ENCODE measurements at places on chromosomes 5 and 9.
A peak's percentile ranks its signal among the peaks of the same experiment; 100 is the strongest.

GRCh38 chr5:155004138-155004744 lies 9.3 kb upstream of the KIF4B start:
- DNase-seq, result no peak

DNA sequence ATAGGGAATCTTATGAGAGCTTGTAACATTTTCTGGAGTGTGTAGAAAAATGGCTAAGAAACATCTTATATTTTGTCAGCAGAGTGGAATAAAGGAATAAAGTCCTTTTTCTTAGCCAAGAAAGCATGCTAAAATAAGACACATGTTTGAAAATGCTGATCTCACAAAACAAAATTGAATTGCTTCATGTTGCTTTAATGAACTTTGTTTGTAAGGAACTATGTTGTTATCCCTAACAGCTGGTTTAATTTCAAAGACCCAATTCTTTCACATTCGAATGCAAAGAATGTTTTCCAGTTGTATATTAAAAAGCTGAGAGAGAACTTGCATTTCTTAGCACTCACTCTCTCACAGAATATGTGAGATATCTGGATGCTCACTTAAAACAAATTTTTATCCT lies 107.6 kb downstream of the MUSK start:
- no peak for DNase-seq

DNA sequence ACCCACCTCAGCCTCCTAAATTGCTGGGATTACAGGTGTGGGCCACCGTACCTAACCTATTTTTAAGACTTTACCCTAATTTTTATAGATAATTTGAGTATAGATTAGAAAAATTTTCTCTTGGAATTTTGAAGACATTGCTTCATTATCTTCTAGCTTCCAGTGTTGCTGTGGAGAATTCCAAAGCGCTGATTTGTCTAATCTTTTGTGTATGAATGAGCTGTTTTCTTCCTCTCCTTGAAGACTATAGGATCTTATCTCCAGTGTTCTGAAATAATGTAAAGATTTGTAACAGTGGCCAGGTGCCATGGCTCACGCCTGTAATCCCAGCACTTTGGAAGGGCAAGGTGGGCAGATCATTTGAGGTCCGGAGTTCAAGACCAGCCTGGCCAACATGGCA lies 5.7 kb upstream of the SNX24 start:
- DNase-seq, result no peak

- DNase-seq, result no peak
These were observed 35.3 kb downstream of the EQTN start for GRCh38 chr9:27261517-27262211.

DNA sequence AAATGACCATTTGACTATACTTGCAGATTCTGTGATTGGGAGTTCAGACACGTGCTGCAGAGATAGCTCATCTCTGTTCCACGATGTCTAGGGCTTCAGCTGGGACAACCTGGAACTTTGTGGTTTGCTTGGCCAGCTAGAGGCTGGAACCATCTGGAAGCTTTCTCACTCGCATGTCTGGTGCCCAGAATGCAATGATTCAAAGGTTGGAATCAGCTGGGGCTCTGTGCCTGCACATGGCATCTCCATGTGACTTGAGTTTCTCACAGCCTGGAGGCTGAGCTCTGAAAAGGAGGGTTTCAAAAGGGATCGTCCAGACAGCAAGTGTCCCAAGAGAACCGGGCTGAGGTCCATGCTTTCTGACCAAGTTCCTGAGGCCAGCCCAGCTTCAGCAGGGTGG lies 465.2 kb downstream of the GADD45G start:
- no peak for DNase-seq

GRCh38 chr5:141512911-141513626 lies 24.2 kb downstream of the PCDHGC5 start:
- DNase-seq, result no peak

DNA sequence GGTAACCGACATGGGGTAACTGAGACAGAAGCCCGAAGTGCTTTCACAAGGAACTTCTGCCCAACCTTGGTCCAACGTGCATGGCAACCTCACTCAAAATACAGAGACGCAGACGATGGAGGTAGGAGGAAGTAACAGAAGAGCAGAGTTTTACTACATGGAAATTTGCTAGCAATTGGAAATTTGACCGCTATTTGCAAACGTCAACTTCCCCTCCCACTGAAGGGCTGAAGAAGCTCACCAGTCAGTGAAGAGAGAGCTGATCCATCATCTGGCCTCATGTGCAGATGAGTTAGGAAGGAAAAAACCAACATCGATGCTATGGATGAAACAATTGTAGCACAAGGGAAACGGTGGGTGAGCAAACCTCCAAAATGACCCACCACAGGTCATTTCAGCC lies 196.7 kb downstream of the RGS3 start:
- no peak for DNase-seq

- DNase-seq, result no peak
These were observed 6.8 kb downstream of the IFNA8 start for GRCh38 chr9:21415493-21416267.

- no peak for DNase-seq
These were observed 6.9 kb downstream of the FNBP1 start for GRCh38 chr9:130036099-130036498.

DNA sequence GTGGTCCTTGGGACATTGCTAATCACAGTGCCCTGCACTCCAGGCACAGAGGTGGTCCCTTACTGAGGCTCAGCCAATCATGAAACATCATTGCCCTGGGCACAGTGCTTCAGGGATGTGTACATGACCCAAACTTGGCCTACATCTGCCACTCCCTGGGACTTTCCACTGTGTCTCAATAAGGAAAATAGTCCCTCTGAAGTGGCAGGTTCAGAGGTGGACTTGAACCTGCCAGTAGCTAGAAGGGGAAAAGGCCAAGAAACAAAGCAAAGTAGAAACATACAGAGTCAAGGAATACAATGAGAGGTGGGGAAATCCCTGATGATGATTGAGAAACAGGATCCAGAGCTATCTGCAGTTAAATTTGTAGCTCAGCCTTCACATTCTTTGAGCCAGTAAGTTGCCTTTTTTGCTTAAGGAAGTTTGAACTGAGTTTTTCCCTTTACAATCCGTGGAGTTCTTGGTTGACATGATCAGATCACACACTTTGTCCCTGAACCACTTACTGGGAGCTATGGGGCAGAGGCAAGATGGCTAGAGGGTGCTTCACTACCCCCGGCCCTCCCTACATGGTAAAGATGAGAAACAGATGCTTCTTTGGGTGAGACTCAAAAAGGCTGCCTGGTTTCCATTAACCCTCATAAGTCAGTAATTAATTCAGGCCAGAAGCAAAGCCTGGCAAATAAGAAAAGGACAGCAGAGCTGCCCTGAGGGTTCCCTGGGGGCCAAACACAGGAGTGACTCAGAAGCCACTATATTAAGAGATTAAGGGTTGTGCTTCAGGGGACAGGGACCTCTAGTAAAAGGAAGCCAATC lies 57.6 kb downstream of the SH3TC2 start:
- no peak for DNase-seq

DNA sequence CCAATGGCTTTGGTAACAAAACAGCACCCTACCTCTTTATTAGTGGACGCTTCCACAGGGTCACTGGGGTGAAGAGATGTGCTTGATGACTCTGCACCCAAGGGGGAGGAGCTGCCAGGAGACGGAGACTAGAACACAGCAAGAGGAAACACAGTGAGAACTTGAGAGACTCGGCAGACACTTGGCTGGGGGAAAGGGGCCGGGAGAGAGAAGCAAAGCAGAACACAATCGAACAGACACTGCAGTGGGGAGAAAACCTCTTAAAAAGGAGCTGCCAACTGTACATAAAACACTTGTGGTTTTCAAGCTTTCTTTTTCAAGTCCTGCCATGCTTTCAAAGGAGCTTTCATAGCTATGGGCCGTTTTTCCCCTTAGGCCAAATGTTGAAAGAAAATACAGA lies 151.0 kb downstream of the ENTREP1 start:
- DNase-seq, result no peak

GRCh38 chr5:442335-443238 lies at the start of gene EXOC3:
Gene EXOC3 (plus strand): TSS chr5:443176. CDS start chr5:446206, 3,030 bp downstream.
- DNase-seq, result peak; percentile 27

- DNase-seq, result no peak
These were observed 9.1 kb downstream of the FAT2 start for GRCh38 chr5:151581812-151582583.

GRCh38 chr5:77319117-77319804 lies 108.8 kb downstream of the PDE8B start:
- no peak for DNase-seq

GRCh38 chr9:33638391-33638915 lies 114.4 kb downstream of the ANKRD18B start:
- DNase-seq, result no peak

GRCh38 chr5:78795757-78796156 lies 147.2 kb upstream of the LHFPL2 start:
- no peak for DNase-seq

DNA sequence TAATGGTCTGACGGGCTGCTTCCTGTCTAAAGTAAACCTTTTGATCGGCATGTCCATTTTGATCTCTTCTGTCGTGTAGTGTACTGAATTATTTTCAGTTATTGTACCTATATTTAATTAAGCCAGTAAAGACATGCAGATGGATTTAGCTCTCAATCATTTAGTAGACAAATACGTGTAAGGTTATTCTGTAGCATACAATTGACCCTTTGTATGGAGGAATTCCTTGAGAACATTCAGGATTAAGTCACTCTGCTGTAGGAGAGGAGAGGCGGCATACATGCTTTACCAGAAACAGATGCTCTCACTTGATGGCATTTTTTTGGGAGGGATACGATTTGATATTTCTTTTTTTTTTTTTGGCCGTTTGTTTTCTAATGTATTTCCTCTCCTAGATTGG lies 141.0 kb downstream of the PBX3 start:
- DNase-seq, result no peak

GRCh38 chr5:107700481-107700880 lies 29.7 kb upstream of the EFNA5 start:
- DNase-seq, result no peak

DNA sequence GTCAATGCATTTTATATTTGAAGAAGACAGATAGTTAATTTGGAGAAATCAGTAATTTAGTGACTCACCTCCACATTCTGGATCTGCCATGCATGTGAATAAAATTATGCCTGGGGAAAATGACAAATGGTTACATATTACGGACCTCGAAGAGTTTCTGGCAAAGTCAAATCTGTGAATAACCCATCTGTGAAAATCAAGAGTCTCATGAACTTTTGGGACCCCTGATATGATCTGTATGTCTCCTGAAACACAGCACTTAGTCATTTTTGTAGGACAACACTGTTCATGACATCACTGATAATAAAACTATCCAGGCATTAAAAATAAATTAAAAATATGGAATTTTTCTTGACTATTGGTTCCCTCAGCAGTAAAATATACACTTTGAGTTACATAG lies 584.5 kb downstream of the TLE4 start:
- DNase-seq, result no peak

- no peak for DNase-seq
These were observed 9.2 kb downstream of the ARPC5L start for GRCh38 chr9:124871156-124871561.

GRCh38 chr9:127980060-127980705 lies 606 bp downstream of the EEIG1 start:
- no peak for DNase-seq

- no peak for DNase-seq
These were observed 45.7 kb upstream of the CFAP157 start for GRCh38 chr9:127660886-127661741.

GRCh38 chr9:109986521-109986991 lies 206.6 kb downstream of the PALM2AKAP2 start:
- DNase-seq, result no peak

GRCh38 chr5:133930061-133930812 lies 38.2 kb downstream of the C5orf15 start:
- DNase-seq, result no peak

DNA sequence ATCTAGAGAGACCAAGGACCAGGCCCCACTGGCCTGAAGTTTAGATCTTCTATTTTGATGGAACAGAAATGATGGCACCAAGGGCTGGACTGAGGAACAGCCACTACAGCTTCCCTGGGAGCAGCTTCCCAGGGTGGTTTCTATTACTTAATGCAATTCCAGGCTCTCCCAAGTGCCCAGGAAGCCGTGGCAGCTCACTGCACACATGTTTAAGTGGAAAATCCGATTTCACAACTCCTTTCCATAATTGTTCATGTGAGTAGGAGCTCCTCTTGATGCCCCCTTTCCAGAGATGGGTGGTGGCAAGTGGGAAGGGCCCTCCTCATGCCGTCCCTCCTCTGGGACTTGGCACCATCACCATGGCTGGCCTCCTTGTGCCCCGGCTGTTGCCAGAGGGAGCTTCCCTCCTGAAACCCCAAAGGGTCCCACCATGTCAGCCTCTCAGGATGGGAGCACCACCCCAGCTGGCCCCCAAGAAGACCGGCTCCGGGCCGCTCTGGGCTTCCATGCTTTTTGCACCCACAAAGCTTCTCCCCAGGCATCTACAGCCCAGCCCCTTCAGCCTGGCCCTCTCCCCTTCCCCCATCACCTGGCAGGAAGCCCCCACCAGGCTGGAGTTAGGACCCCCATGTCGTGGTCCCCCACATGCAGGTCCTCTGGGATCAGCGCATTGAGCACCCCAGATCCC lies 9.1 kb upstream of the UBAC1 start:
- DNase-seq, result no peak

All from GOT3 (cell line).